ENCODE measurements at places on chromosomes 5 and 9. TPM values are rescaled to one million over a fixed set of nuclear protein-coding genes. Genes with fewer than 3 reads are reported as not detected.

GRCh38 chr5:109455598-109456096 lies 45.9 kb upstream of the PJA2 start:
- H3K36me3 ChIP-seq = no peaks in the 10 kb centered on the region
- no peak overlapping the region for H3K4me3 ChIP-seq
- DNase-seq = peak; percentile 99

GRCh38 chr5:158502686-158503085 lies 597.0 kb downstream of the EBF1 start:
- H3K36me3 ChIP-seq = no peaks in the 10 kb centered on the region
- no peak overlapping the region for H3K4me3 ChIP-seq

DNA sequence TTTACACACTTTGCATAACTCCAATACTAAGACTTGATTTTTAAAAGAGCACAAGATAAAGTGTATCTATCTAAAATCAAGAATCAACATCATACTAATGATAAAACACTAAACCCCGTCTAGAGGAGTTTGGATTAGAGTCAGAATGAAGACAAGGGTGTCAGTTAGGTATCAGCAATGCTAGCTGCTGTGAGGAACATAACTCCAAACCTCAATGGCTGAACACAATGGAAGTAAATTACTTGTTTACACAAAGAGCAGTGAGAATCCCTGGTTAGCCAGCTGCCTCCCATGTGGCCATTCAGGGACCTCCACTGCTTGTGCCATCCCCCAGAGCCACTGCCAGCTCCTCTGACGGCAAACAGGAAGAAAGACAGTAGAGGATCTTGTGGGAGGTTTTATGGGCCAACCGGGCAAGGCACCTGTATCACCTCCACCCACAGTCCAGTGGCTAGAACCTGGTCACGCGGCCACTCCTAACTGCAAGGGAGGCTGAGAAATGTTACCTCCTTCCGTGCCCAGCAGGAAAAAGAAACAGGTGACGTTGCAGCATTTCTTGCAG lies 24.0 kb upstream of the GRHPR start:
- no peak for DNase-seq
- no peaks in the 10 kb centered on the region for H3K36me3 ChIP-seq
- H3K4me3 ChIP-seq = no peak overlapping the region

Gene ZNF608
- polyA plus RNA-seq = 16.5 TPM

Gene SLC34A3
- not detected for polyA plus RNA-seq

DNA sequence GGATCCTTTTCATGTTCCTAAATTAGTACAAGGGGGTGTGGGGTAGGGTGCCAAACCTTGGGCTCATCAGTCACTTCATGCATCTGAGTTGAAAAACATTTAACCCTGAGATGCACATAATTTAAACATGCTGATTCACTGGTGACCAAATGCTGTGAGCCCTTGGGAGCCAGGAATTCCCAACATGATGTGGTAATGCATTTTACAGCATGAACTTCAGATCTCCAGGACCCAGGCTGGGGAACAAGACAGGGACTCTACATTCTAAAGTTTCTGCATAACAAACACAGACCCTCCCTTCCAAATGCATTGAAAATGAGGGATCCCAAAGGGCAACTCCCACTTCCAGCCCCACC lies 322.2 kb downstream of the NDUFS4 start:
- DNase-seq = no peak
- no peak overlapping the region for H3K27ac ChIP-seq
- no peaks in the 10 kb centered on the region for H3K4me1 ChIP-seq
- no peaks in the 10 kb centered on the region for H3K27me3 ChIP-seq

Gene TAS2R1
- not detected for polyA plus RNA-seq

Gene C5orf52
- not detected for polyA plus RNA-seq

DNA sequence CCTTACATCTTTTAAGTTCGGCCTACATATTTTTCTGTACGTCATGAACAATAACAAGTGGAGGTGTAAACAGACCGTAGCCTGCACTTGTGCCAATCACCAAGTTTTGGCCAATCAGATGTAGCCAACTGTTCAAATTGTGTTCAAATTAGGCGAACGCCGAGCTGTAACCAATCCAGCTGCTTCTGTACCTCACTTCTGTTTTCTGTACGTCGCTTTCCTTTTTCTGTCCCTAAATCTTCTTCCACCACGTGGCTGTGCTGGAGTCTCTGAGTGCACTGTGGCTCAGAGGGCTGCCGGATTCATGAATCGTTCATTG lies 26.4 kb downstream of the TRIM14 start:
- no peak overlapping the region for H3K27ac ChIP-seq
- H3K36me3 ChIP-seq = no peaks in the 10 kb centered on the region
- DNase-seq = no peak

DNA sequence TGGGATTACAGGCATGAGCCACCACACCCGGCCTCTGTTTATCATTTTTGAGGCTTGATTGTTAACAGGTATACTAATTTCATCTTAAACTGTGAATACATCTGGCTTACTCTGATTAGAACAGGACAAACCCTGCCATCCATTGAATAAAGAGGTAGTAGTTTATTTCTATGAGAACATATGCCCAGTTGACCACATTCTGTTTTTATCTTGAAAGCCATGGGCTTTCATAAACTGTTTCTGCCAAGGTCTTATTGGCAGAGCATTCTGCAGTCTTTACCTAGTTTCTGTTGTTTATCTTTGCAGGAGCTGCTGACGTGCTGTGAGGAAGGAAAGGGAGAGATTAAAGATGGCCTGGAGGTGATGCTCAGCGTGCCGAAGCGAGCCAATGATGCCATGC lies 184.9 kb upstream of the OTULINL start:
- no peak for DNase-seq
- peaks cover 37% of the 10 kb centered on the region for H3K4me1 ChIP-seq
- peaks cover 21% of the 10 kb centered on the region for H3K36me3 ChIP-seq
- peak overlapping the region; percentile 59 for H3K27ac ChIP-seq

GRCh38 chr5:55180016-55180415 lies 7.0 kb upstream of the CDC20B start:
- H3K27ac ChIP-seq = no peak overlapping the region
- H3K36me3 ChIP-seq = no peaks in the 10 kb centered on the region
- no peak for DNase-seq

Gene PCDHB9
- polyA plus RNA-seq = 0.27 TPM

DNA sequence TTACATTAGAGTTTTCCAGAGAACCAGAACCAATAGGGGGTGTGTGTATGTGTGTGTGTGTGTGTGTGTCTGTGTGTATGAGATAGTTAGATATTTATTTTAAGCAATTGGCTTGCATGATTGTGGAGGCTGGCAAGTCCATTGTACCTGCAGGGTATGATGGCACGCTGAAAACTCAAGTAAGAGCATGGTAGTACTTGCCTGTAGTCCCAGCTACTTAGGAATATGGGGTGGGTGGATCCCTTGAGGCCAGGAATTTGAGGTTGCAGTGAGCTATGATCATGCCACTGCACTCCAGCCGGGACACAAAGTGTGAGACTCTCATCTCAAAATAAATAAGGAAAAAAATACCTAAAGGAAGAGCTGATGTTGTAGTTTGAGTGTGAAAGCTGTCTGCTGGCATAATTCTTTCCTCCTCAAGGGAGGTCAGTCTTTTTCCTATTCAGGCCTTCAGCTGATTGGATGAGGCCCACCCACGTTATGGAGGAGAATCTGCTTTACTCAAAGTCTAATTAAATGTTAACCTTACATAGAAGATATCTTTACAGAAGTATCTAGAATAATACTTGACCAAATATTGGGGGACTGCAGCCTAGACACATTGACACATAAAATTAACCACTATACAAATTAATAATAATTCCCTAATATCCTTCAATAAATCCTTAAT lies 107.6 kb downstream of the FGF1 start:
- no peaks in the 10 kb centered on the region for H3K36me3 ChIP-seq
- no peak overlapping the region for H3K4me3 ChIP-seq
- no peaks in the 10 kb centered on the region for H3K27me3 ChIP-seq
- no peak for DNase-seq
- no peak overlapping the region for H3K27ac ChIP-seq

DNA sequence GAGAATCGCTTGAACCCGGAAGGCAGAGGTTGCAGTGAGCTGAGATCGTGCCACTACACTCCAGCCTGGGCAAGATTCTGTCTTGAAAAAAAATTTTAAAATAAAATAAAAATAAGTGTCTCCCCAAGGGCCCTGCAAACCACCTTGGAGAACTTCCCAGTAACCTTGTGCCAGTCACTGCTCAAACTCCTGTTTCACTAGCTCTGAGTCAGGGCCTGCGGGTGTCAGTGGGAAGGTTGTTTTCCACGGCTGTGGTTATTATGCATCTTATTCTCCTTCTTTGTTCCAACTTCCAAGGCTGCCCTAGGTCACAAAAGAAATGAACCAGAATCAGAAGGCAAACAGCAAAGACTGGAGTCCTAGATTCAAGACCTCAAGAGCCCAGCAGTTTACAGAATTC lies 246.7 kb downstream of the ADAMTSL1 start:
- H3K4me3 ChIP-seq = no peak overlapping the region
- H3K36me3 ChIP-seq = peaks cover 2% of the 10 kb centered on the region
- H3K4me1 ChIP-seq = no peaks in the 10 kb centered on the region
- DNase-seq = no peak

GRCh38 chr9:112076814-112077213 lies 98.3 kb downstream of the SUSD1 start:
- H3K4me3 ChIP-seq = no peak overlapping the region
- no peak overlapping the region for H3K27ac ChIP-seq
- H3K36me3 ChIP-seq = no peaks in the 10 kb centered on the region
- no peaks in the 10 kb centered on the region for H3K27me3 ChIP-seq

Gene EPB41L4B
- 1.7 TPM for polyA plus RNA-seq

DNA sequence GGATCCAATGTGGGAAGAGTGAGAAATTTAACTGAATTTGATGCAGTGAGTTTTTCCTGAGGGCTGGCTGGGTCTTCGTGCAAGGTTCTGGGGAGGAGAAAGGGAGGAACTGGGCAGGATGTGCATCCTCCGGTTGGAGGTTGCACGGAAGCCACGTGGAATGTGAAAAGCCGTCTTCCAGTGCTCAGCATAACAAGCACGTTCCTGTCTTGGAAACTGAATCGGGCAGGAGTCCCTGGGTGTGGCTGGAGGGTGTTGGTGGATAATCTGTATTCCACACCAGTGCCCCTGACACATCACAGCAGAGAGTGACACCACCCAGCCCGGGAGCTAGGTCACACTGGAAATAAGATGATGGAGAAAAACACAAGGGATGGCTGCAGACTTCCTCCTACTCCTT lies 154.3 kb downstream of the C5orf15 start:
- H3K36me3 ChIP-seq = no peaks in the 10 kb centered on the region
- DNase-seq = no peak
- no peak overlapping the region for H3K4me3 ChIP-seq
- H3K4me1 ChIP-seq = no peaks in the 10 kb centered on the region
- H3K27ac ChIP-seq = no peak overlapping the region

- no peak overlapping the region for H3K27ac ChIP-seq
- DNase-seq = no peak
- H3K4me3 ChIP-seq = no peak overlapping the region
- H3K27me3 ChIP-seq = no peaks in the 10 kb centered on the region
Observed at GRCh38 chr5:165119175-165119574, 1613.8 kb downstream of the MAT2B start.

- peaks cover 2% of the 10 kb centered on the region for H3K36me3 ChIP-seq
- H3K4me1 ChIP-seq = no peaks in the 10 kb centered on the region
- H3K27me3 ChIP-seq = no peaks in the 10 kb centered on the region
- no peak overlapping the region for H3K4me3 ChIP-seq
Observed at GRCh38 chr9:16809912-16810610, 60.4 kb downstream of the BNC2 start.

DNA sequence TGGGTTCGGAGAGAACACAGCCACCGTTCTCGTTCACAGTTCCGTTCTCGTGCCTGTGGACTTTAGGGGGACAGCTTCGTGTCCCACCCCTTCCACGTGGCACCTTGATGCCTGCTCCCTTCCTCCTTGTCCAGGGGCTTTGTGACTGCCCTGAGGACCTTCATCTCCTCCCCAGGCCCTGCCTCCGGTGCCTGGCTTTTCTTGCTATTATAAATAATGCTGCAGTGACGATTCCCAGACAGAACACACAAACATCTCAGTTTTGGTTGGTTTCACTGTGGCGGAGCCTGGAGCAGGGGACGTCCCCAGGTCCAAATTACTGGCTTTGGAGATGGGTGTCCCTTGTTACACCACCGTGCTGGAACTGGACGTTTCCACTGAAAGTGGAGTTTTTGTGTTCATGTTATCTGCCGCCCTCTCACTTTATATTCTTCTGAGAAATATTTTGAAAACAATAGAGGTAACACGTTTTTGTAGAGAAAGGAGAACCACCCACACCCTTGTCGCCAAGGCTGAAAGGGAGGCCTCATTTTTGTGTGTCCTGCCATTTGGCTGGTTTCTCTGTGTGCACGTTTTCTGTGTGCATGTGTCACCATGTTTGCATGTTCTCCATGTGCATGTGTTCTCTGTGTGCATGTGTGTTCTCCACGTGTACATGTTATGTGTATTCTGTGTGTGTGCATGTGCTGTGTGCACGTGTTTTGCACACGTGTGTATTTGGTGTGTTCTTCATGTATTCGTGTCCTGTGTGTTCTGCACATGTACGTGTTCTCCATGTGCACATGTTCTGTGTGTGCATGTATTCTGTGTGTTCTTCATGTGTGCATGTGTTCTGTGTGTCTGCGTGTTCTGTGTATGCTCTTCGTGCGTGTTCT lies 24.2 kb downstream of the WNK2 start:
- no peak overlapping the region for H3K4me3 ChIP-seq
- no peak for DNase-seq
- H3K36me3 ChIP-seq = no peaks in the 10 kb centered on the region
- no peaks in the 10 kb centered on the region for H3K4me1 ChIP-seq

DNA sequence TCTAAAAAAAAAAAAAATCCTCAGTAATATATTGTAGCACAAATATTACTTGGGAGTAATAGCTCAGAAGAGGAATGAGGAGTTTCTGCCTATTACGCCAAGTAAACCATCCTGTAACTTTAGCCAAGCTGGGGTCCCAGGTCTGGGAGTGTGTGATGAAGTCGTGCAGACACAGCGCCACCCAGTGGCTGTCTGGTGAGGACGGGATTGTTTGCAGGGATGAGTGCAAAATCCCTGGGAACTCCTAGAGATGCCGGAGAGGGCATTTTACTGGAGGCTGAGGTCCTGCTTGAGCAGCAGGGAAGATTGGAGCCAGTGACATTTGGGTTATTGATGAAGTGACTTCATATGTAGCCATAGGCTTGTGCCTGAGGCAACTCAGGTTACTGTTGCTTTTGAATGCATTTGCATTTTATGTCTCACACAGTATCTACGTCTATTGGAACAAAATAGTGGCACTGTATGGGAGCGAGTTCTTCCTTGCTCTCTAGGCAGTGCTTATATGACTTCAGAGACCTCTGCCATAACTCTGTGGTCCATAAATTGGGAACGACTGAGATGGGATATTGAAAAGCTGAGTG lies 72.8 kb downstream of the PSAT1 start:
- H3K4me3 ChIP-seq = no peak overlapping the region
- no peaks in the 10 kb centered on the region for H3K4me1 ChIP-seq
- no peaks in the 10 kb centered on the region for H3K27me3 ChIP-seq
- H3K36me3 ChIP-seq = no peaks in the 10 kb centered on the region
- H3K27ac ChIP-seq = no peak overlapping the region

- H3K27ac ChIP-seq = peak within 1 kb of the TSS; percentile 42
- DNase-seq = peak; percentile 42
- peak within 1 kb of the TSS; percentile 70 for H3K4me3 ChIP-seq
- peaks cover 5% of the 10 kb centered on the region for H3K4me1 ChIP-seq
Observed at GRCh38 chr5:149271716-149272563, at the start of gene AFAP1L1. AFAP1L1 (plus strand) TSS chr5:149271859; CDS start chr5:149271969, 110 bp downstream.

- no peak overlapping the region for H3K27ac ChIP-seq
- no peaks in the 10 kb centered on the region for H3K4me1 ChIP-seq
- no peak overlapping the region for H3K4me3 ChIP-seq
- no peaks in the 10 kb centered on the region for H3K36me3 ChIP-seq
Observed at GRCh38 chr5:153884612-153884957, 154.1 kb downstream of the FAM114A2 start.

GRCh38 chr9:135705376-135705775 lies 3.4 kb downstream of the KCNT1 start:
- no peaks in the 10 kb centered on the region for H3K4me1 ChIP-seq
- no peaks in the 10 kb centered on the region for H3K36me3 ChIP-seq
- no peak overlapping the region for H3K27ac ChIP-seq
- H3K27me3 ChIP-seq = no peaks in the 10 kb centered on the region
- no peak overlapping the region for H3K4me3 ChIP-seq
- no peak for DNase-seq
